ENCODE measurements at places on chromosomes 2 and 18.

- DNase-seq: no peak
Observed at GRCh38 chr2:162333968-162334367, 10.0 kb upstream of the GCA start.

DNA sequence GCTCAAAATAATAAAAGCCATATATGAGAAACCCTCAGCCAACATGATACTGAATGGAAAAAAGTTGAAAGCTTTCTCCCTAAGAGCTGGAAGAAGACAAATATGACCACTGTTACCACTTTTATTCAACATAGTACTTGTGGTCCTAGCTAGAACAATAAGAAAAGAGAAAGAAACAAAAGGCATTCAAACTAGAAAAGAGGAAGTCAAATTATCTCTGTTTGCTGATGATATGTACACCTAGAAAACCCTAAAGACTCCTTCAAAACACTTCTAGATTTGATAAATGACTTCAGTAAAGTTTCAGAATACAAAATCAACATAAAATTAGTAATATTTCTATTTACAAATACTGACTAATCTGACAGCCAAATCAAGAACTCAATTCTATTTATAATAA lies 328.8 kb upstream of the GCFC2 start:
- DNase-seq: no peak

- no peak for DNase-seq
Observed at GRCh38 chr2:120344976-120345581, 857 bp upstream of the INHBB start.

DNA sequence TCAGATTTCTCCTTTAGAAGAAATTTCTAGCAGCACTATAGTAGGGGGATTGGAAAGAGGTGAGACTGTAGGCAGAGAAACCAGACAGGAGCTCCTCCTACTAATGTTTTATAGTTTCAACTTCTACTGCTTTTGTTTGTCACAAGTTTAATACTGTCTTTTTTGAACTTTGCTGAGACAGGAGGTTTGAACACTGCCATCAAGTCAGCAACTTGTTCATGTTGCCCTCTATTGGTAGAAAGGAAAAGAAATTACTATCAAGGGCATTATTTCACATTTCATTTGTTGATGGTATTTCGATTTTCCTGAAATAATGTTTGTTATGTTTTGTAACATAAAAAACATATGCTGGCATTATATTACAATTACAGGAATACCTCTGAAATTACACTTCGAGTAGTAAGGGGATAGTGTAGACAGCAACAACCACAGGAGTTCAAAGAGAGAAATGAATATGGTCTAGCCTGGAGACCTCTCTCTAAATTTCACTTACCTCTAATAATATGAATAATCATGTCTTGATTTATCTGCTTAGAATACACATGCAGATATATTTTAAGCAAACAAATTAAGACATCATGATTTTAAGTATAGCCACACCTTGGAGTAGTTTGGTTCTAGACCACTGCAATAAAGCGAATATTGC lies 12.4 kb upstream of the CCDC88A start:
- no peak for DNase-seq

DNA sequence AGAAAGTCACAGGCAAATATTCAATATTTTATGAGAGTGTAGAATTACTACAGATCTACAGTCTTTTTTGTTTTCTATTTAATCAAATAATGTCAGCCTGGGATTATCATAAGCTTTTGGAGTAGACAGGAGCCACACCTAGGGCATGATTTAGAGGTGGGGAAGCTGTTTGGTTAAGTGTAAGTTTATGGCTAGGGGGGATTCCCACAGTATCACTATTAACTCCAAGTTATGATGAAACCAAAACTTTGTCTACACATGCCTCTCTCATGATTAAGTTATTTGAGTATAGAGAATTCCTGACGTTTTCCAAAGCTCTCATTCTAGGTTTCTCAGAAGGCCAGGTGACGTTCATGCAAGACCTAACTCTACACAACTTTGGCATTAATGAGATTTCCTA lies 2.1 kb downstream of the SERPINB10 start:
- no peak for DNase-seq

DNA sequence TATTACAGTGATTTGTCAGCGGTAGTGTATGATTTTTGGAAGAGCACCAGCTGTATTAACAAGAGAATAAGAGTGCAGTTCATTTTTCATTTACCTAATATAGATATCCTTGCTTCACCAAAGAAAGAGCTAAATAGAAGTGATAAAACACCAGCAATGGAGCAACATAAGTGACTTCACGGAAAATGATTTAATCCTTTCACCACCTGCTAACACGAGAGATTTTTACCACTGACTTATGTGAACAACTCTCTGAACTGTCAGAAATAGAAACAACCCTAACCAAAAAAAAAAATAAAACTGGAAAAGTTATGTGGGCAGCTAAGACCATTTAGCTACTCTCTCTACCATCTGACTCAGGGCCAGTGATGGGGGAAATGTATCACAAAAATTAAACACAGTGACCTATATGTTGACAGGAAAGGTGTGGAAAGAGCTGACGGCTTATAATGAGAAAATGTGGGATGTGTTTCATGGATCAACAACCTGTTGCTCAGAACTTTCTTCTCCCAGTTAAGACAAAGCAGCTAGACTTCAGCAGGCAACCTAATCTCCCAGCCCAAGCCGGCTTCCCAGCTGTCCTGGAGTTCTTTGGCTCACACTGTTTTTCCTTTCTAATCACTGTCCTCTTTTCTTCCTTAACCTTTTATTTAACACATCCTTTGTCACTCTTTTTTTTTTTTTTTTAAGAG lies 272.7 kb downstream of the SS18 start:
- DNase-seq: no peak

DNA sequence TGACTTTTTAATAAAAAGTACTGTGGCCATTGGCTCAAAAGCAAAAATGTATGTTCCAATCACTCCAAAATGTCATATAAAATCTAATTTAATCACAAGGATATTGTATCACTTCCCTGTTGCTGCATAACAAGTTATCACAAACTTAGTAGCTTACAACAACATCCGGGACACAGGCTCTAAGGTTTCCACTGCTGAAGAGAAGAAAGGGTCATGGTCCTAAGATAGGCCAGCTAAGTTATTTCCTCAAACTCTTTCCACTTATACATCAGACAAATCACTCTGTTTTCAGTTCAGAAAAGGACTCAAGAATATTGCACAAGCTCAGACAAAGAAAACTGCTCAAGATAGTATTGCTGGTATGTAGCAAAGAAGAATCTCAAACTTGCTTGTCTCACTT lies 78.5 kb upstream of the SULT1C3 start:
- no peak for DNase-seq

DNA sequence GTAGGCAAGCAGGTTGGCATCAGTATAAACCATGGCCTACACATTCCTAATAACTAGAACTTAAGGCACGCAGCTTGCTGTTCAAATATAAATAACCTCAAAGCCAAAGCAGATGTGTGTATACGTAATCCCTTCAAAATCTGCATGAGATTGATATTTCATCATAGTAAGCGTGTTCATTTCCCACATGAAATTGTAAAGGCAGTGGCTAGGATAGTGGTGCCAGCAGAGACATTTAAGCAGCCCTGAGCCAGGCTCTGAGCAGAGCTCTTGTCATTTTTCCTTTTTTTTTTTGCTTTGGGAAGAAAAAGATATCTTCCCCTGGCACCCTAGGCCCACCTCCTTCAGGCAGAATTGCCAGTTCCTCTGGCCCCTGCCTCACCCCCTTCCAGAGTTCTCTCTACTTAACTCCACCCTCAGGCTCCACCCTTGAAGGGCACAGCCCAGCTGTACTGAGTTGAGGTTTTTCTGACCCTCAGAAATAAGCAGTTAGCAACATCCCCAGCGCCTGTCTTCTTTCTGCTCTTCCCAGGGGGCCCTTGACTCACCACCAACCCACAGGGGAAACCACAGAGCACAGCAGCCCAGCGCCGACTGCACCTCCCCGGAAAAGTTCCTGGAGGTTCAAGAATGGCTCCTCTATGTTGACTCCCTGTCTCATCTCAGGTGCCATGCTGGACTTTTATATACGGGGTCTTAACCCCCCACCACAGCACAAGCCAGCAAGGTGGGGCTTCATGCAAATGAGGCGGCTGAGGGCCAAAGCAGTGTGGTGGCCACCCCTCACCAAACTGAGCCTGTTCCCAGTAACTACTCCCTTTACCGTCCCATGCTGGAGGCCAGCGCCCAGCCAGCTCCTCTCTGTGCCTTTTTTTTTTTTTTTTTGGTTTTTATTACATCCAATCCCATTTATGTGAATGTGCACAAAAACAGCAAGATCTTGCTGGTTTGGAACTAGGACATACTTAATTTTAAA lies 84.7 kb downstream of the EHD3 start:
- peak; percentile 30 for DNase-seq

- no peak for DNase-seq
Observed at GRCh38 chr2:28750316-28751251, 1.0 kb upstream of the PPP1CB start.

DNA sequence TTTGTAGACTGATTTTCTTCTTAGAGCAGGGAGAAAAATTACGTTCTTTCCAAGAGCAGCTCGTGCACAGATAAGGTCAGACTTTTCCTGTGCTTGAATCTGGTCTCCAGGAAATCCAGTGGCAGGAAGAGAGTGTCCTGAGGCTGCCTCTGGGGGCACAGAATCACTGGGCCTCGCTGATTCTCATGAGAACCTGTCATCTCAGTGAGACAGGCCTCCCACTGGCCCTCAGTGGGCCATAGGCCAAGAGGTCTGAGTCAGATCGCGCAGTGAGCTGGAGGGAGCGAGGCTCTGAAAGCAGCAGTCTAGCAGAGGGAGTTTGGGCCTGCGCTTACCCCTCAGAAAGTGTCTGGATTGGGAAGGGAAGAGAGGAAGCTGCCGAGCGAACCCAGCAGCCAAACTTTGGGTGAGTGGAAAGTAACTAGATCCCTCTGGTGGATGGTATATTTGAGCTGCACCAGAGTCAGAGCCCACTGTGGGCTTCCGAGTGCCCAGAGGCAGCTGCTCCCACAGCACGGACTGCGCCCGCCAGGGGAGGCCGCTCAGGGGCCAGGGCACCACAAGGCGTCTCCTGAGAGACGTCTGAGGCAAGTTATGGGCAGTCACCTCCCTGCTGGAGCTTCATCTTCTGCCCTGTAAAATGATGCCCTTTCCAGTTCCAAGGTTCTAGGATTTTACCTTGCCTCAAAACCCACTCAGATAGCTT lies 8.2 kb downstream of the GDF7 start:
- no peak for DNase-seq

- no peak for DNase-seq
Observed at GRCh38 chr2:9033385-9034168, 30.1 kb upstream of the MBOAT2 start.

DNA sequence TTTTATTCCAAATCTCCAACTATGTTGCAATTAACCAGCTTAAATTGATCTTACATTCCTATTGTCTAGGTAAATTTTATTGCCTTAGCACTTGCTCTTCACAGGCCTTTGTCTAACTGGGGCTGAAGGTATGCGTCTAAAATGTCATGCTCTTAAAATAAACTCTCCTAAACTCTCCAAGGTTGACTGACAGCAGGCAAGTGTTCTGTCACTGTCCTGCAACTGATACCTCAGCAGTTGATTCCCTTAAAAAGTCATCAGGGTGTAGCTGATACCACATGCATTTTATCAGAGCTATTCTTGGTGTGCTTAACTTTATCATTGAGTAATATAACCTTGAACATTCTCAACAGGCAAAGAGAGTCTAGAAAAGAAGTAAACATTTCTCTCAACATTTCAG lies 680 bp downstream of the TTN start:
- no peak for DNase-seq

DNA sequence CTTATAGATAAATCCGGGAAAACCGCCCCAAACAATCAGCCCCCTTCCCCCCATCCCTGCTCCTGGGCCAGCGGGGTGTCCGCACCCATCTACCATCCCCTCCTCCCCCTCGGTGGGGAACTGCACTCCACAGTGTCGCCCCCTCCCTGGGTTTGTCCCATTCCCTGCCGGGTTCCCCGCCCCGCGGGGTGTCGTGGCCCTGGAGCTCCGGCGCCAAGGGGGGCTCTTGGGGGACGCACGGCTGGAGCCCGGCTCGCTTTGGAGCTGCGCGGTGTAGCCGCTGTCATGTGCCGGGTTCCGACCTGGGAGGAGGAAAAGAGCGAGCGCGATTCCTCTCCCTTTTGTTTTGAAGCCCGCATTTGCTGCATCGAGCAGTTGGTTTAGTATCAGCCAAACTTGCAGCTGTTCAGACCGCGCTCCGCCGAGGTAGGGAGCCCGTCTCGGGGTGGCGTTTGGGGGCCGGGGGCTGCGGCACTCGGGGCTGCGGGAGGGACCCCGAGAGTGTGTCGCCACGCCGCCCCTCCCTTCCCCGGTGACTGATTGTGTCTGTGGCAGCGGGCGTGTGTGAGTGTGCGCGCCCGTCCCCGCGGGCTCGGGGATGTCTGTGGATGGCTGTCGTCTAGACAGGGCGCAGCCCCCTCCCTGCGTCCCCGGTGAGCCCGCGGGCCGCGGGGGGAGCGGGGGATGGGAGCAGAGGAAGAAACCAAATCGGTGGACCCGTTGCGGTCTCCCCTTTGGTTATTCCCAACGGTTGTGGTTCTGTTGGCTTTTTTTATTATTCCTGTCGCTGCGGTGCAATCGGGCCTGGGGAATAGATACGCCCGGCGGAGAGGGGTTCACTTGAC lies 797 bp downstream of the CTIF start:
- no peak for DNase-seq

- DNase-seq: no peak
Observed at GRCh38 chr2:196970099-196970498, 43.6 kb upstream of the PGAP1 start.

DNA sequence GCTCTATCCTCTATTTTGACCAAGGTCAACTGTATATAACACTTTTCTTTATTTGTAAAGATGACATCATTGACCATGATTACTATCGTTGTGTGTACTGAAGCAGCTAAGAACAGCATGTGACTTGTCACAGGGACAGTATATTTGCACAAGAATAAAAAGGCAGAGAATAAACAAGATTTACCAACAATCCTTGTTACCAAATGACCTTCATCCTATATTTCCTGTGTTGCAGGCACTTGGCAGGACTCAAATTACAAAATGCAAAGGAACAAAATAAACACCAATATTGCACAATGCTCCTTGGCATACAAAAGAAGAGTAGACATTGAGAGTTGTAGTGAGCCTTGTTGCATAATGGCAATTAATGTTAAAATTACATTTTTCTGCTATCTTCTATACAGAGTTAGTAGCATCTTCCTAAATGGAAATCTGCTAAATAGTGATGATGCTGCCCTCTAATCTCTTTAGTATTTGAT lies 61.8 kb downstream of the RFTN2 start:
- DNase-seq: no peak

All from GM12878 (cell line).